ENCODE measurements at places on chromosomes 1 and 21.

DNA sequence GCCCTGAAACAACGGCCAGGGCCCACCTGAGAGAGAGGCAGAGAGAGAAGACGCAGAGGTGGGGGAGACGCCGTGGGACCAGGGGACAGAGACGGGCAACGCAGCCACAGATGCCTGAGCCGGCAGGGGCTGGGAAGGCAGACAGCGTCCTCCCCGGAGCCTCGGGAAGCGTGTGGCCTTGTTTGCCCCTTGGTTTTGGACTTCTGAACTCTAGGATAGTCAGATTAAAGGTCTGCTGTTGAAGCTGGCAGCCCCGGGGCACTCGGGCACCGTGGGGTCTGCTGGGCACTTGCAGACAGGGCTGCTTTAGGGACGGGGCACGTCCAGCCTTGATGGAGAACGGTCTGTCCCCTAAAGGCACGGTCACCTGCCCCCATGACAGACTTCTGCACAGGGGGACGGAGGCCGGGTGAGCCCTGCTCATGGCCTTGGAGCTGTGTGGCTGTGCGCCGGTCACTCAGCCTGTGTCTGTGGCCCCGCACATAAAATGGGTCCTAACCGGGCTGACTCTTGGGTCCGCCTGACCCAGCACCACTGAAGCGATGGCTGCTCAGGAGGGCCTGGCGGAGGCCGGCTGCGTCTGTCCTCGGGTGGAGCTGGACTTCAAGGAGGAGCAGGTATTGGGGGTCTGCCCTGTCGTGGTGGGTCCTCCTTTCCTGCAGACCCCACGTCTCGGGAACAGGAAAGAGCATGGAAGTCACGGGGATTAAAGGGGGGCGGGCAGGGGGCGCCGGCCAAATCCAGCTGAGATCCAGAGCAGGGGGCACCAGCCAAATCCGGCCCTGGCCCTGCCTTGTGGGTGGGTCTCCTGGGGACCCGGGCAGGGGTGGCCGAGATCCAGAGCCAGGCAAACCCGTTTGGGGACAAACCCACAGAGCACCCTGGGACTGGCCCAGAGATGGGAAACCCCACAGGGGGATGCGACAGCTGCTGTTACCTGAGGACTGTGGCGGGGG is 9.6 kb upstream of the RNF223 start:
- no peak for DNase-seq

DNA sequence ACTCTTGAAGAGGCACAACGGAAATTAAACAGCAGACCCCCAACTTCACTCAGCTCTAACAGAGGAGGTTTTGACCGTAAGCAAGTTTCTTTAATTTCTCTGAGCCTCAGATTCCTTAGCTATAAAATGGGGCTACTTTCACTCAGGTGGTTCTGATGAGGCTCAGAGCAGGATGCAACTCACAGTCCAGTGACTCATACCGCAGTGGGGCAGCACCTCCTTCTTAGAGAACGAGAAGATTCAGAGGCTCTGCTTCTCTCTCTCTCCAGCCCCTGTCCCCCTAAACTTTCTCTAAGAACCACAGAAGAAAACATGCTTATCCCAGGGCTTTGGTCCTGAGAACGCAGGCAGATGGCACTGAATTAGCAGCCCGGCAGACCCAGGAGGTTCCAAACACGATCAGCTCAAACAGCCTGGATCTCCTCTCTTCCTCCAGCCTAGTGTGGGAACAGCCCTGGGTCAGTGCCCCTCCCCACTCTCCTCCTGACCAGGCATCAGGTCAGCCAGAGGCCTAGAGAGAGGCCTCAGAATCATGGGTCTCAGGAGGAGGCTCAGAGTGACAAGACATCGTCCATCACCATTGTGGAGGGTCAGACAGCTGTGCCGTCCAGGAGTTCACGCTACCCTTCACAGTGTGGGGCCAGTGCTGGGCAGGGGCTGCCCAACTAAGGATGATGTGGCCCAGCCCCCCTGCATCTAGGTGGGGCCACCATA is 433.0 kb downstream of the PTPRU start:
- DNase-seq, result no peak

- no peak for DNase-seq
These were observed 60.0 kb upstream of the NTPCR start for GRCh38 chr1:232890340-232890943.

DNA sequence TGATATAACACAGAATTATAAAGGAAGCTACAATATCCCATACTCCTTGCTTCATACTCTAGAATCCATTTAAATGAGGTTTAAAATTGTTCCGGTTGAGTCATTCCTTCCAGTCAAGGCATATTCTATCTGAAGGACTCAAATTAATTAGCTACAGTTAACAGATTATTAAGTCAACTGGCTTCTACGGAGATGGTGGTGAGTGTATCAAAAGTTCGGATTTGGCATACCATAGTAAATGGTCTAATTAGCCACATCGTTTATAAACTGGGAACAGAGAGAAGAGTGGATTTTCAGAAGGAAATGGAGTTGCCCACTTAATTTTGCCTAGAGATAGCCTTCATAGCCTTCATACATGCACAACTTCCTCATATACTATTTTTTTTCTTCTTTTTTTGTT is 1095.3 kb downstream of the TTLL7 start:
- no peak for DNase-seq

- no peak for DNase-seq
These were observed 3.7 kb upstream of the REN start for GRCh38 chr1:204169858-204170257.

- DNase-seq, result no peak
These were observed 98.3 kb downstream of the ABCA4 start for GRCh38 chr1:94022471-94023189.

GRCh38 chr21:38832664-38833063 is 26.9 kb downstream of the ETS2 start:
- DNase-seq, result no peak

GRCh38 chr1:227741166-227741870 is 6.1 kb downstream of the SNAP47 start:
- DNase-seq, result no peak

DNA sequence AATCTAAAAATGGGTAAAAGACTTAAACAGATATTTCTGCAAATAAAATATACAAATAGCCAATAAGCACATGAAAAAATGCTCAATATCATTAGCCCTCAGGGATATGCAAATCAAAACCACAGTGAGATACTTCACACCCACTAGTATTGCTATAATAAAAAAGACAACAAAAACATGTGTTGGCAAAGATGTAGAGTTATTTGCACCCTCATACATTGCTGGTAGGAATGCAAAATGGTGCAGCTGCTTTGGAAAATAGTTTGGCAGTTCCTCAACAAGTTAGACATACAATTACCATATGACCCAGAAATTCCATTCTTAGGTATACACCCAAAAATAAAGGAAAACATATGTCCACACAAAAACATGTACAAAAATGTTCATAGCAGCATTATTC is 30.2 kb downstream of the ZZZ3 start:
- DNase-seq, result no peak

DNA sequence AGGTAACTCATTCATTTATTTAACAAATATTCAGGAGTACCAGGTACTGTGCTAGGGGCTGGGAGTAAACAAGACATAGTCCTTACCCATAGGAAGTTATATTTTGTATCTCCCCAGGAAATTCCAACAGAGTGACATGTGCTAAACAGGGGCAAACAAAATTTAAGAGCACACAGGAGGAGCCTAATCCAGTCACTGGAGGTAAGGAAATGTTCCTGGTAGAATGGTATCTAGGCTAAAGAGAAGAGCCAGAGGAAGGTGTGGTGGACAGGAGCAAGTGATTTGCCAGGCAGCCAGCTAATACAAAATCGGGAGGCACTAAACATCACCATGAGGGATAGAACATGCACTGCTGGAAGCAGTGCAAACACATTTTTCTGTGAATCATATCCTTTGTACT is 10.4 kb downstream of the TEX38 start:
- no peak for DNase-seq

GRCh38 chr1:84353695-84354094 is 44.6 kb upstream of the DNASE2B start:
- DNase-seq, result no peak

DNA sequence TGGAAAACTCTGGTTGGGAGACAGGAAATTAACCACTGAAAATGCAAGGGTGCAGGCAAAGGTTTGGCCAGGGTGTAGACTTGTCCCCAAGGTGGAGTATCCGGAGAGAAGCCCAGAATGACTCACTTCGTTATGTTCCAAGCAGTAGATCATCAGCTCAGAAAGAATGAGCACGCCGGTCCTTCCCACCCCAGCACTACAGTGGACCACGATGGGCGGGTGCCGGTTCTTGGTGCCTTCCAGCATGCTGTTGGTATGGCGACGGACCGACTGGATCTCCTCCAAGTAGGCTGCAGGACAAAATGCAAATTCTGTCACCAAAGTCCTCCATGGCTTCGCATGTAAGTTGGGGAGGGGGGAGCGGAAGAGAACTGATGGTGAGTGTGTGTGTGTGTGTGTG is 83.4 kb downstream of the SMYD2 start:
- no peak for DNase-seq

DNA sequence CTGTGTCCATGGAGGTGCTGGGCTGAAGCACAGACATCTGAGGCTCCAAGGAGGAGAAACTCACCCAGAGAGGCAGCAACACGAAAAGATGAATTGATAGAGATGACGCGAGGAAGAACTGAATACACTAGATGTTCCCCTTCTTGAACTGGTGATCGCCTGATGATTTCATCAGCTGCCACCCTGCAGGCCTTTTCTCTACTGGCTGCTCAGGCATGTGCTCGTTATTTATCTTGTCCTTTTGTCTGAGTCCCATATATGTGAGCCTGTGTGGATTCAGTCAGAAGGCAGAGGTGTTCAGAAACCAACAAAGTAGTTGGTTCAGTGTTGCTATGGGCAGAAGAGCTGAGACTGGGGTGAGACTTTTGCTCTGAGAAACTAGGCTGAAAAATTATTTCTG is 104.2 kb downstream of the SPATA46 start:
- DNase-seq, result no peak

GRCh38 chr1:91900562-91900961 is 14.6 kb upstream of the TGFBR3 start:
- no peak for DNase-seq

DNA sequence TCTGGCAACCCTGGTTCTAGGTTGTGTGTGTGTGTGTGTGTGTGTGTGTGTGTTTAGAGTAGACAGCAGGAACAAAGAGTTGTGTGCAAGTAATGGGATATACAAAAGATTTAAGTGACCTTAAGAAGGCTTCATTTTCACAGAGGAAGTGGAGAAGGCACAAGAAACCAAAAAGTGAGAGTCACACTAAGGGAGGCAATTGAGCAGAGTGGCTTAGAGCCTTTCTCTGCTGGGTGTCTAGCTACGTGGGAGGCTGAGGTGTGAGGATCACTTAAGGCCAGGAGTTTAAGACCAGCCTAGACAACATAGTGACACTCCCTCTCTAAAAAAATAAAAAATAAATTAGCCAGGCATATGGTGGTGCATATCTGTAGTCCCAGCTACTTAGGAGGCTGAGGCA is 44.4 kb upstream of the HAO2 start:
- DNase-seq, result no peak

DNA sequence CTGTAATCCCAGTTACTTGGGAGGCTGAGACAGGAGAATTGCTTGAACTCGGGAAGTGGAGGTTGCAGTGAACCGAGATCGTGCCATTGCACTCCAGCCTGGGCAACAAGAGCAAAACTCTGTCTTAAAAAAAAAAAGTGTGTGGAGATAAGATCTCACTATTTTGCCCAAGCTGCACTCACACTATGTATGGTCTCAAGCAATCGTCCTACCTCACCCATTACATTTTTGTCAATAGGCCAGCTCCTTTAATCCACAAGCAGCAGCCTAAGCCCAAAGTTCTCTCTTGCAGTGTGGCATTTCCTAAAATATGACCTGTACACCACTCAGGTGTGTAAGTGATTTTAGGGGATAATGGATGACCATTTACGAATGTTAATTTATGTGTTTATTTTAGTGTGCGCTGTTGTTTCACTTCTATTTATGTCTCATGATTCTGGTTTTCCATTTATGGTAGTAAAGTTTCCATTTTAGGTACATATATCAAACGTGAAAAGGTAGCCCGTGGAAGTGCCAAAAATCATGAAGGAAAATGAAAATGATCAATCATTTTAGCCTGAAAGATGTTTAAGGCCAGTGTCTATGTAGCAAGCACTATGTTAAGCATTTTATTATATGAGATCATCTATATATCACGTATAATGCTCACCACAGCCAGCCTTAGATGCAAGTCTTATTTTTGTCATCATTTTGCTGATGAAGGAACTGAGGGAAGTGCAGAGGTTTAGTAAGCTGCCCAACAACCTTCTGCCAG is 5.6 kb downstream of the LCK start:
- DNase-seq, result no peak

GRCh38 chr1:157105988-157106812 is 6.6 kb upstream of the ETV3L start:
- DNase-seq, result no peak

DNA sequence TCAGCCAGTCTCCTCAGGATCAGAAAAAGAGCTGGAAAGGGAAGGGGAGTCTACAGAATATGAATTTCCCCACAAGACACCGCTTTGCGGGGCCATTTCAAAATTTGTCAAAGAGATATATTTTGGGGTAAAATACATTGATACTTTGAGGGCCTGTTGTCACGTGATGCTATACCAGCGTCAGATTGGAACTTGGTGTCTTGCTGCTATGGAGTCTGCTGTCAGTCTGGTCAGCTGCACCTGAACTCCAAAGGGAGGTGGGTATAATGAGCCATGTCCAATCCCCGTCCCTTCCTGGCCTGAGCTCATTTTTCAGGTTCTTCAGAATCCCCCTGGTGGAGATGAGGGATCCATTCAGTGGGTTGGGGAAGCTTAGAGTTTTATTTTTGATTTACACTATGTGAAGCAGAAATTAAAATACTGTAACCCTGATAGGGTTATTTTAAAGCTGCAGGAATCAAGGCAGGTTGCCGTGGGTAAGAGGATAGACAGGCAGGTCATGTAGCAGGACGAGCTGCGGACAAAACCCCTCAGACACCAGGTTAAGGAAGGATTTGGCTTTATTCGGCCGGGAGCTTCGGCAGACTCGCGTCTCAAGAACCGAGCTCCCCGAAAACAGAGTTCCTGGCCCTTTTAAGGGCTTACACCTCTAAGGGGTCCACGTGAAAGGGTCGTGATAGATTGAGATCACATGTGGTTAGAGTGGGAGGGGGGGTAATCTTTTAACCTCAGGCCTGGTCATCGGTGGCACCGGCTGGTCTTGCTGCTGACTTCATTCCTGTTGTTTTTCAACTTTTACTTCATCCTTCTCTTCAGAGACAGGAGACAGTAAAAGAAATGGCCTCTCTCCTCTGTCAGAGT is 2.2 kb upstream of the POFUT2 start:
- DNase-seq, result no peak

DNA sequence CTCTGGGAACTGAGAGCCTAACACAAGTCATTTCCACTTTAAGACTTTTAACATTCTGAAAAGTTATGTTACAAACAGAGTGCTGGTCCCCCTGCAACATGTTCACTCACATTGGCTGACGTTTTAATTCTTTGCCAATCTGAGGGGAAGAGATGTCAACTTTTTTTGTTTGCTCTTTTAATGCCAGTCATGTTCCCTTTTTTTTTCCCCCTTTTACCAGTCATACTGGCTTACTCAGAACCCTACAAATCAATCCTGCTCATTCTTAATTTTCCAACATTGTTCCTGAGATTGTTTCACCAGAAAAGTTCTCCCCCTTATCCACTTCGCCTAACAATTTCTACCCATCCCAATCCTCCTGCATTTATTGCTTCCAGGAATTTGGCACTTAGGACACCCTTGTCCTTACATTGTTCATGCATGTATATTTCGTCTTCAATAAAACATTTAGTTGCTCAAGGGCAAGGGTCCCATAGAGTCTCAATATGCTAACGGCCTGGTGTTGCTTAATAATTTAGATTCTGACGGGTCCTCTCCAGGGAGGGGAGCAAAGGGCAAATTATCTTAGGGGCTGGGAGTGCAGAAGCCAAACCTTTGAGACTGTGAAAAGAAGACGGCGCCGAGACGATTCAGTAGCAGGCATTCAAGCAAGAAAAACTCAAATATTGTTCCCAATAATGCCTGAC is 624 bp upstream of the CR1L start:
- DNase-seq, result no peak
